ENCODE measurements at places on chromosomes 2 and 18.

DNA sequence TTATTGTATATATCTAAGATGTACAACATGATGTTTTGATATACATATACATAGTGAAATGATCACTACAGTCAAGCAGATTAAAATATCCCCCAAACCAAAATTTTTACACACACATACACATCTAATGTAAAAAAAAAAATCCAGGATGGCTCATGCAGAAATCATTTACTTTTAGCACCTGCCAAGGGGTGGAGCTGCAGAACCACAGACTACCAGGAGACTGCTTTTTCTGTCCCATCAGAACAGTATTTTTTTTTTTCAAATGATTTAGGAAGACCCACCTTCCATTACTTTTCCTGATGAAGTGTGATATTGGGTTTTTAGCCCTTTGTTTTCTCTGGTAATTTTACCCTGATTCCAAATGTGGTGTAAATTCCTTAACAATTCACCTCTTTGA lies 61.9 kb downstream of the AQP4 start:
- no peak for DNase-seq

DNA sequence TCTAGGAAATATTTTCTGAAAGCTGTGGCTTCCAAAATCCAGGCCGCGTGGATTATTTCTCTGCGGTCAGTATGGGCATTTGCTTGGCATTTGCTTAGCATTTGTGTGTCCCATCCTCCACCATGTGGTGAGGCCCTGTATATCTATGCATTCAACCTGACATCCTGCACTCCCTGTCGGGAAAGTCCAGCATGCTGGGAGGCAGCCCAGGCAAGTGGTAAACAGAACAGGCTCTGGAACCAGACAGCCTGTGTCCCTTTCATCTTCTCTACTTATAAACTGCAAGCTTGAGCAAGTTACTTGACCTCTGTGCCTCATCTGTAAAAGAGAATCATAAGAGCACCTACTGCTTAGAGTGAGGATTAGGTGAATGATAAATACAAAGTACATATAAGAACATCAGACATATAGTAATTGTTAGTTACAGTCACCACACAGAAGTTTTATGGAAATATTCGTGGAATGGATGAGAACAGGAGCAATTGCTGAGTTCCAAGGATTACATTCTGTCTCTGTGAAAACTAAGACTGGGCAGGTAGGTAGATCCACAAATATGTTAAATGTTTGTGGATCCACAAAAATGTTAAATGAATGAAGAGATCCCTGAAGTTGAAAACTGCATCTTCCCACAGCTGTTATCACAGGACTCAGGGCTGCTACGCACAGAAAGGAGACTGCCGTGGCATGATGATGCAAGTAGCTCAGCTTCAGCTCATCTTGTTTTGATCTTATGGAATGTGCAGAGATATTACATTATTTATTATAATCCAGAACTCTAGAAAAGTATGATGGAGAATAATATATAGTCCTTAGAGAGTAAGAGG lies 317.0 kb upstream of the MMADHC start:
- no peak for DNase-seq

DNA sequence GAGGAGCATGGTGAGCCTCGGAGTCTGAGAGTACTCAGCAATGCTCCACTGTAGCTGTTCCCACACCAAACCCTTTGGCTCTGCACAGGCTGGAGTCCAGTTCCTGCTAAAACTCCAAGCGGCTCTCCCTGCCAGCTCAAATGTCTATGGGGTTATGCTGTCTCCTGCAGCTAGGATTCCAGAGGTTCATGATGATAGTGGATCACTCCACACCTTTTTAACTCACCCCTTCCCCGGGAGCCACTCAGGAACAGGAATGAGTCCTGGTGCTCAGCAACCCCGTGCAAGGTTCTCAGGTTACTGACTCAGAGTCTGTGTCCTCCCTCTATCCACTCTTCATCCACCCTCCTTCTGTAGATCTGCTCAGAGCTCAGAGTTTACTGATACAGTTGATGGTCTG lies 410.0 kb downstream of the CDH19 start:
- DNase-seq = no peak

- no peak for DNase-seq
Measured at GRCh38 chr2:152167065-152167464, 8.5 kb downstream of the STAM2 start.

DNA sequence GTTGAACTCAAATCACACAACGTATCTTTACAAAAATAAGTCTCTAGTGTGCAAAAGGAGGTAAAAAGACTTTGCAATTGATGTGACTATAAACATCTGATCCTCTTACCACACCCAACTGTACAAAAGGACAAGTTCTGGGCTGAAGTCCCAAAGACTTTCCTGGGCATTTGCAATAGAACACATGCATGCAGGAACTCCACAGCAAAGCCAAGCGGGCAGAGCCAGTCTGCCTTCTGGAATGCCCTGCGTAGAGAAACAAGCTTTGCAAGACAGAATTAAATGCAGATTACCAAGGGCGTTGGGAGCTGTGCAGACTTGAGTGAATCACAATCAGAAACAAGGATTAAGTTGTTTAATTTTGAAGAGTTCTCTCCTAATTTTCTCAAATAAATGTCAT lies 208.4 kb upstream of the ZNF521 start:
- DNase-seq = no peak

- DNase-seq = no peak
Measured at GRCh38 chr2:100451734-100452133, 18.5 kb upstream of the NMS start.

DNA sequence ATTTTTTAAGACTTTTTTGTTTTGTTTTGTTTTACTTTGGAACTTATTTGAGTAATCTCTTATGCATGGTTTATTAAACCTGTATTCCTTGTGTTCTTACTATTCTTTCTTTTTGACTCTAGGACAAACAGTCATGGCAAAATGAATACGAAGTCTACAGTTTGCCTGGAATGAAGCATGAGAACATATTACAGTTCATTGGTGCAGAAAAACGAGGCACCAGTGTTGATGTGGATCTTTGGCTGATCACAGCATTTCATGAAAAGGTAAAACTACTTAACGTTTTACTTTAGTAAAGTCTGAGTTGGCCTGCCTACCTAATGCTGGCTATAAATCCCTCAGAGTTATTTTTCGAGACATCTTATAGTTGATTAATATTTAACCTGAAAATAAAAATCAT lies 72.3 kb downstream of the ACVR2A start:
- DNase-seq = no peak

DNA sequence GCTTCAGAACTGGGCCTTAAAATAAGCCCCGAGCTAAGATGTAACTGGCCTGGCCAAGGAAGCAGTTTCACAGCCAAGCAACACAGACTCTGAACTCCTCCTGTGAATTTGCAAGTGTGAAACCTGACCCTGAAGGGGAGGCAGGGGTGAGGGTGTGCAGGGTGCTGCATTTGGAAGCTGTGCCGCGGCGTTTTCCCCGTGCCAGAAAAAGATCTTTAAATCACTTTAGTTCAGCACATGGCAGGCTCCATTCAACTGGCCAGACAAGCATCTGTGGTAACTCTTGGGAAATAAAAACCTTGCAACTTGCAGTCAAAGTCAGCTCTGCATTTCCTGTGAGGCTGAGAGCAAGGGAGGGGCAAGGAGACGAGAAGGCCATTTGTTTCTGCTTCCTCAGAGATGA lies 209.3 kb upstream of the SOX11 start:
- DNase-seq = no peak

DNA sequence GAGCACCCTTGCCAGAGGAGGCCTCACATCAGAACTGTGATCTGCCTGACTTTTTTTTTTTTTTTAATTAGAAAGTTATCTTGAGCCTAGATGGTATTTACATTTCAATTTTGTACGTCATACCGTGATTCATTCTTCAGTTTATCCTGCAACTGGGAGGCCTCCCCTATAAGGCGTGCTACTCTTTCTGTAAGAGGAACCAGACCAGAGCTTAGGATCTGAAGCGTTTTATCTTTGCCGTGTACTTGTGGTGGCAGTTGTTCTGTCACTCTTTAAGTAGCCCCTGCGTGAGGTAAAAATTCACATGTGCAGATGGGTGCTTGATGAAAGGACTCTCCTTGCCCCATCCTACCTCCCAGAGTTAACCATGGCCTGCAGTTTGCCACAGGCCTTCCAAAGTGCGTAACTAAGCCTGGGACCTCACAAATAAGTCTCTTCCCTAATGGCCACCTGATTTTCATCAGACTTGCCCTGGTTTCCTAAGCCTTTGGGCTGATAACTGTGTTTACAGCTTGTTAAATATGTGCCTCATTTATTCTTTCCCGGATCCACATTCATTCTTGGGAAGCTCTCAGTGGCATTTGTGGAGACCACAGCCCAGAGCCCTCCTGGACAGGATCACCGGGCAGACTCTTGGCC lies 96.0 kb downstream of the MTCL1 start:
- no peak for DNase-seq

DNA sequence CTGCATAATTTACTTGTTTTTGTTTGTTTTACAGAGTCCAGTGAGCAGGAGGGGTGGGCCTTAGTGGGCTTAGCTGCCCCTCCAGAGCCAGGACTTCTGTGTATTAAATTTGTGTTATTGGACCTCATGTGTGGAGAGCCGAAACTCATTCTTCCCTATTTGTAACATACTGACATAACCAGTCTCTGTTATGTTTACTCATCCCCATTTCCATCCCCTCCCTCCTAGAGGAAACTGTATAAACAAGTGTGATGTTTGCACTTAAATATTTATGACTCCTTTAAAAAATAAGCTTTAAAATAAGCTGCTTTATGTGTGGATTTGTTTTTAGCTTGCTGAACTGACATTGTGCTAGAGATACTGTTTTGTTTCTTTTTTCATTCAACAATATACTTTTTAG lies 13.8 kb downstream of the ZNF512 start:
- no peak for DNase-seq

- no peak for DNase-seq
Measured at GRCh38 chr2:229610333-229610732, 104.0 kb downstream of the DNER start.

DNA sequence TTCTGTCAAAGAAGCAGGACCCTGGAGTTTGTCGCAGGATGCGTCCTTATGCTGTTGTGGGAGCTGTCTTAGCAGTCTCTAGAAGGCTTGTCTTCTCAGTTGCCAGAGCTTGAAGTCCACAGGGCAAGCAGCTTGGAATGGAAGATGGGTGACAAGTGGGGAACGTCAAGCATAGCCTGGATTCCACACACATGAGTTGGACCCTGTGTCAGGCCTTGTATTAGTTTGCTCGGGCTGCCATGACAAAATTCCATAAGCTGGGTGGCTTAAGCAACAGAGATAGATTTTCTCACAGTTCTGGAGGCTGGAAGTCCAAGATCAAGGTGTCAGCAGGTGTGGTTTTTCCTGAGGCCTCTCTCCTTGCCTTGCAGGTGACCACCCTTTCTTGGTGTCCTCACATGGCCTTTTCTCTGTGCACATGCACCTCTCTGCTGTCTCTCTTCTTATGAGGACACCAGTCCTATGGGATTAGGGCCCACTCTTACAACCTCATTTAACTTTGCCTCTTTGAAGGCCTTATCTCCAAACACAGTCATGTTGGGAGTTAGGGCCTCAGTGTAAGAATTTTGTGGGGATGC lies 51.3 kb downstream of the THNSL2 start:
- no peak for DNase-seq

DNA sequence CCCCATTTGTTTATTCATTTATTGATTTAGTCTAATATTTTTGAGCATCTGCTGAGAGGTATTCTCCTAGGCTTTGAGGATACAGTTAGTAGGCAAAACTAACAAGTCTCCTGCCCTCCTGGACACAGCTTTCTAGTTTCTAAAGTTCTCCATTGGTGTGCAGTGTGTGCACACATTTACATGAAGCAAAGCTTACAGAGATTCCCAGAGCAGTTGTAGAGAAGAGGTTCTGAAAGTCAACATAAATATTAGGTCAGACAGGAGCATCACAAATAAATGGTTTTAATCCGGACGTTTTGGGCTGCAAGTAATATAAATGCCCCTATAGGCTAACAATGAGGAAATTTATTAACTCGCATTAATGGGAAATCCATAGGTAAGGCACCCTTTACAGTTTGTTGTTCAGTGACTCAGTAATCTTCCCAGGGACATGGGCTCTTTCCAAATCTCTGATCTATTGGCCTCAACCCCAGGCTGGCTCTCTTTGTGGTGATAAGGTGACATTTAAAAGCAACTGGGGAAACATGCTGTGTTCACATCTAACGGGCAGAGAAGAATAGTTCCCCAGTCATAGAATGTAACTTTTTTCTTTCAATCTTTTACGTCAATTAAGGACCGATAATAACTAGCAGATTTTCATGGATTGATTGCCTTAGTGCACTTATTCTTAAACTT lies 407.2 kb downstream of the PTPRM start:
- DNase-seq = no peak

All from GM20000 (cell line).